ENCODE measurements at places on chromosomes 16 and 17.
A peak's percentile ranks its signal among the peaks of the same experiment; 100 is the strongest.

DNA sequence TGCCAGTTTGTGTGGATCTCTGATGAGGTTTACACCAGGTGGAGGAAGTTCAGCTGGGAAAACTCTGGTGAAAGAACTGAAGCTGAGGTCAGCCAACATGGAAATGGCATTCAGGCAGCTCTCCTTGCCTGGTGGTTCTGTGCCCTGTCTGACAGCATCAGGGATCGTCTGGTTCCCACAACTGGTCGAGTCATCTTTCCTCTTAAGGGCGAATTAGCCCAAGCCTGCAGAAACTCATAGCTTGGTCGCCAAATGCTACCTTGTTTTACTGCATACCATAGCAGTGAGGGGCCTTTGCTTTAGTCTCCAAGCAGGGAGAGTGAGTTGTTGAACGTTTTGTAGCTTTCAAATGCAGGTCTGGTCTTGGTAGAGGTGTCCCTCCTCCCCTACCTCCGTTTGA is 7.2 kb downstream of the PLCG2 start:
- DNase-seq, result peak; percentile 38

- peak; percentile 73 for DNase-seq
Measured at GRCh38 chr16:13378151-13378550, 476.8 kb downstream of the SHISA9 start.

DNA sequence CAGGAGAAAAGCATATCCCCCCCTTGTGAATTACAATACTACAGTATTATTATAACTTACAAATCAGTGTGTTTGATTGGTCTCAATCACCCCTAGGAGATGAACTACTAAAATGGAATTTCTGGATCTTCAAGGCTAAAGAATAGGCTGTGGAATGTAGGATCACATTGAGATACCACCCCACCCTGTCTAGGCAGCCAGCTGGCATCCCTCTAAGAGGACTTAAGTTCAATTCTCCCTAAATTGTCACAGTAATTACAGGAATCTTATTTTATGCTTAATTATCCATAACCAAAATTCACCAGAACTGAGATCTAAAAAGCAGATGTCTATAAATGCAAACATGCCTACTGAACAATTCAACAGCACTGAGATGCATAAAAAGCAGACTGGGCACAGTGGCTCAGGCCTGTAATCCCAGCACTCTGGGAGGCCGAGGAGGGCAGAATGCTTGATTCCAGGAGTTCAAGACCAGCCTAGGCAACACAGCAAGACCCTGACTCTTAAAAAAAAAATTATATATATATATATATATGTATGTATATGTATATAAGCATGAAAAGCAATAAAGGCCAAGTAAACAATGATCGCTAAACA is 12.0 kb downstream of the AP1G1 start:
- DNase-seq, result no peak

GRCh38 chr16:4086153-4086552 is 30.1 kb downstream of the ADCY9 start:
- no peak for DNase-seq

- DNase-seq, result no peak
Measured at GRCh38 chr17:17103160-17103559, 60.9 kb downstream of the MPRIP start.

GRCh38 chr17:44222112-44222869 is 2.8 kb upstream of the UBTF start:
- DNase-seq, result peak; percentile 53

GRCh38 chr17:8384801-8385378 is 1.9 kb upstream of the RPL26 start:
- peak; percentile 94 for DNase-seq
